Astrocyte (in vitro differentiated cells and primary cell): ENCODE measurements at places on chromosomes 2 and 18. TPM values are rescaled to one million over a fixed set of nuclear protein-coding genes. Genes with fewer than 3 reads are reported as not detected.

The TCF23 gene
- not detected in 2 replicates for total RNA-seq

The LRATD1 gene
- total RNA-seq: 17.6 and 28.3 TPM in 2 replicates

The GALNT5 gene
- 2.2 and 3.1 TPM in 2 replicates for total RNA-seq

The RAPGEF4 gene
- total RNA-seq: 0.62 and 1.1 TPM in 2 replicates

The RGPD3 gene
- total RNA-seq: 0.10 and 0.16 TPM in 2 replicates

The FLACC1 gene
- total RNA-seq: 1.7 and 2.2 TPM in 2 replicates

The HTR2B gene
- total RNA-seq: 0.27 TPM in 1 of 2 replicates, not detected in the other
